Activated CD8-positive, alpha-beta T cell treated with anti-CD3 and anti-CD28 coated beads for 36 hours (primary cell): ENCODE measurements at places on chromosomes 7 and 10. TPM values are rescaled to one million over a fixed set of nuclear protein-coding genes. Genes with fewer than 3 reads are reported as not detected.
A peak's percentile ranks its signal among the peaks of the same experiment; 100 is the strongest.

DNA sequence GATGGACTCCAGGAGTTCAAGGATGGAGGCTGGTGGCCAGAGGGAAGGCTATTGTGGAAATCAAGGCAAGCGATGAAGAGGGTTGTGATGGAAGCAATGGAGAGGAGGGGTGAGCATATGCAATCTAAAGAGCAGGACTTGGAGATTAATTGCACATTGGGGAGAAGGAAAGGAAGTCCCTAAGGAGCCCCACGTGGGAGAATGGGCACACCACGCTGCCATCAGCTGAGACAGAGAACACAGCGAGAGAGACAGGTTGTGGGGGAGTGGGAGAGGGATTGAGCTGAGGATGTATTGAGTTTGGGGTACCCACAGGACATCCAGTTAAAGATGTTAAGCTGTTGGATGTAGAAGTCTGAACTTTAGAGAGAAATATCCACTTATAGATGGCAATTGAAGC is 73.6 kb downstream of the TMEM178B start:
- H3K4me1 ChIP-seq: no peaks in the 10 kb centered on the region
- peaks cover 2% of the 10 kb centered on the region for H3K27me3 ChIP-seq
- DNase-seq: no peak
- H3K4me3 ChIP-seq: no peak overlapping the region

- no peak for DNase-seq
- no peak overlapping the region for H3K27ac ChIP-seq
Measured at GRCh38 chr7:36906448-36906847, 182.2 kb upstream of the AOAH start.

- H3K4me3 ChIP-seq: no peak overlapping the region
- H3K27me3 ChIP-seq: peaks cover 9% of the 10 kb centered on the region
- H3K27ac ChIP-seq: no peak overlapping the region
- DNase-seq: no peak
- no peaks in the 10 kb centered on the region for H3K36me3 ChIP-seq
Measured at GRCh38 chr7:134811765-134812164, 32.3 kb downstream of the CALD1 start.

GRCh38 chr10:72784551-72785351 is 92.8 kb downstream of the MCU start:
- H3K4me1 ChIP-seq: peaks cover 7% of the 10 kb centered on the region
- H3K4me3 ChIP-seq: no peak overlapping the region

DNA sequence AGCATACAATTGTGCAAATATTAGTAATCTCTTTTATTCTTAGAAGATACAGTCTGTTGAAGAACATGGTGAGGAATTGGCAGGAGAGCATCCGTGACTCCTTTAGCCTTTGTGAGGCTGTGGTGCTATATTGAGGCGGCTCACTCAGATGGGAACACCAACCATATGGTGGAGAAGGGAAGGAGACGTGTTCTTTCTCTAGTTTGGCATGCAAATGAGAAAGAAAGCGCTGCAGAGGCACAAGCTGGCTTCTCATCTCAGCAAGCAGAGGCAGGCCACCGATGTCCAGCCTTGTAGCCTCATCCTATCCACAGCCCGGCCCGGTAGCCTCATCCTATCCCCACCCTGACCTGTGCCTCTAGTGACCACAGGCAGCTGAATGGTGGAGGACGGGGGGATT is 288.3 kb downstream of the CAMK1D start:
- no peak overlapping the region for H3K4me3 ChIP-seq
- H3K36me3 ChIP-seq: no peaks in the 10 kb centered on the region
- no peak for DNase-seq
- H3K27me3 ChIP-seq: no peaks in the 10 kb centered on the region

- DNase-seq: peak; percentile 63
- no peaks in the 10 kb centered on the region for H3K27me3 ChIP-seq
- H3K4me1 ChIP-seq: peaks cover 4% of the 10 kb centered on the region
Measured at GRCh38 chr7:29588900-29589696, 25.5 kb downstream of the PRR15 start.

- H3K4me3 ChIP-seq: no peak overlapping the region
- no peaks in the 10 kb centered on the region for H3K36me3 ChIP-seq
- H3K27me3 ChIP-seq: no peaks in the 10 kb centered on the region
- DNase-seq: no peak
Measured at GRCh38 chr7:133794479-133794878, 332.7 kb upstream of the LRGUK start.

- H3K27me3 ChIP-seq: peaks cover 2% of the 10 kb centered on the region
- peaks cover 2% of the 10 kb centered on the region for H3K4me1 ChIP-seq
- no peak overlapping the region for H3K27ac ChIP-seq
- no peaks in the 10 kb centered on the region for H3K36me3 ChIP-seq
Measured at GRCh38 chr7:114857605-114858004, 64.3 kb upstream of the MDFIC start.

DNA sequence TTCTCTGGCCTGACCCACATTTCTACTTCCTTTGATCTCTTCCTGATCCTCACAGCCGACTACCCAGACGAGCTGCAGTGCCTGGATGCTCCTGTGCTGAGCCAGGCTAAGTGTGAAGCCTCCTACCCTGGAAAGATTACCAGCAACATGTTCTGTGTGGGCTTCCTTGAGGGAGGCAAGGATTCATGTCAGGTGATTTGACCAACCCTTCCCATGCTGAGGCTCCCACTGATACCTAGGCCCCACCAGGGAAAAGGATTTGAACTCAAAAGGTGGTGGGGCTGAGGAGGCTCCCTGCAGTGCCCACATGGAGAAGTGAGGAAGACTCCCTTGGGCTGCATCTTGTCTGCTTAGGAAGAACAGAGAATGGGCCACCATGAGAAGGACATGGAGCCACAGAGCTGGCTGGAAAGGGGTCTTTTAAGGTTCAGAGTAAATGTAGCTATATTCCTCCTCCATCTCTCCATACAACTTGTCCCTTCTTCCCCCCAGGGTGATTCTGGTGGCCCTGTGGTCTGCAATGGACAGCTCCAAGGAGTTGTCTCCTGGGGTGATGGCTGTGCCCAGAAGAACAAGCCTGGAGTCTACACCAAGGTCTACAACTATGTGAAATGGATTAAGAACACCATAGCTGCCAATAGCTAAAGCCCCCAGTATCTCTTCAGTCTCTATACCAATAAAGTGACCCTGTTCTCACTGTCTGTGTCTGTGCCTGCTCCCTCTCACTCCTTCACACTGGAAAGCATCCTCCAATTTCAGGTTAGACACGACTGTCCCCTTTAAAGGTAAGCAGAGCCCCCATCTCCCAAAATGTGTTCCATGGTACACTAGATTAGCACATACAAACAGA is 3.3 kb downstream of the PRSS1 start:
- no peaks in the 10 kb centered on the region for H3K4me1 ChIP-seq
- H3K27me3 ChIP-seq: no peaks in the 10 kb centered on the region
- no peaks in the 10 kb centered on the region for H3K36me3 ChIP-seq
- no peak for DNase-seq
- no peak overlapping the region for H3K27ac ChIP-seq

- H3K4me3 ChIP-seq: no peak overlapping the region
- no peaks in the 10 kb centered on the region for H3K36me3 ChIP-seq
- H3K27me3 ChIP-seq: no peaks in the 10 kb centered on the region
- peaks cover 4% of the 10 kb centered on the region for H3K4me1 ChIP-seq
- no peak overlapping the region for H3K27ac ChIP-seq
Measured at GRCh38 chr10:26384600-26384999, 53.5 kb upstream of the APBB1IP start.

DNA sequence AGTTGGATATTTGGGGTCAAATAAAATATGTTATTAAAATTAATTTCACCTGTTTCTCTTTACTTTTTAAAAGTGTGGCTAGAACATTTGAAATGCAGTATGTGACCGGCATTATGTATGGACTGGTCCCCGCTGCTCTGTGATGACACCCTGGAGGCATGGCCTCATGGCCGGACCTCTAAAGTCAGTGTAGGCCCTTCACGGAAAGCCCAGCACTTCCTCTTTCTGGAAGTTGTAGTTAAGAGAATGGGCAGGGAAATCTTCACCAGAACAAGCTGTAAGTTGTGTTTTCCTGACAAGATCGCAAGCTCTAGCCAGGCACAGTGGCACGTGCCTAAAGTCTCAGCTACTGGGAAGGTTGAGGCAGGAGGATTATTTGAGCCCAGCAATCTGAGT is 38.3 kb upstream of the SRGN start:
- no peaks in the 10 kb centered on the region for H3K36me3 ChIP-seq
- no peak for DNase-seq
- peaks cover 47% of the 10 kb centered on the region for H3K4me1 ChIP-seq
- peak overlapping the region; percentile 27 for H3K27ac ChIP-seq
- no peak overlapping the region for H3K4me3 ChIP-seq

DNA sequence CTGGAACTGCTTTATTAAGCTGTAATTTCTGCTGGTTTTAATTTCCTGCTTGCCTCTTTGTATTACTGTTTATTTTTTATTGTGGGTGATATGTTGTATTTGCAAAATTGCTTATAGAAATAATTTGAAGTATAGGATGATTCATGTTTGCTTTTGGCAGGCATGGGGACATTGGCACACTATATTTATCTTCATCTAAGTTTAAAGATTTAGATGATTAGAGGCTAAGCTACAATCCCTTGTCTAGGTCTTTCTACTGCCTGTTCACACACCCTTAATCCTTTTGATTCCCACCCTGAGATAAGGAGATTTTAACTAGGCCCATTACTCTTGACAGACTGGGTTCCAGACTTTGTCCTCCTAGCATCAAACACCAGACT is 182.8 kb upstream of the KAT6B start:
- no peak overlapping the region for H3K4me3 ChIP-seq
- no peak for DNase-seq
- no peak overlapping the region for H3K27ac ChIP-seq
- peaks cover 13% of the 10 kb centered on the region for H3K36me3 ChIP-seq

DNA sequence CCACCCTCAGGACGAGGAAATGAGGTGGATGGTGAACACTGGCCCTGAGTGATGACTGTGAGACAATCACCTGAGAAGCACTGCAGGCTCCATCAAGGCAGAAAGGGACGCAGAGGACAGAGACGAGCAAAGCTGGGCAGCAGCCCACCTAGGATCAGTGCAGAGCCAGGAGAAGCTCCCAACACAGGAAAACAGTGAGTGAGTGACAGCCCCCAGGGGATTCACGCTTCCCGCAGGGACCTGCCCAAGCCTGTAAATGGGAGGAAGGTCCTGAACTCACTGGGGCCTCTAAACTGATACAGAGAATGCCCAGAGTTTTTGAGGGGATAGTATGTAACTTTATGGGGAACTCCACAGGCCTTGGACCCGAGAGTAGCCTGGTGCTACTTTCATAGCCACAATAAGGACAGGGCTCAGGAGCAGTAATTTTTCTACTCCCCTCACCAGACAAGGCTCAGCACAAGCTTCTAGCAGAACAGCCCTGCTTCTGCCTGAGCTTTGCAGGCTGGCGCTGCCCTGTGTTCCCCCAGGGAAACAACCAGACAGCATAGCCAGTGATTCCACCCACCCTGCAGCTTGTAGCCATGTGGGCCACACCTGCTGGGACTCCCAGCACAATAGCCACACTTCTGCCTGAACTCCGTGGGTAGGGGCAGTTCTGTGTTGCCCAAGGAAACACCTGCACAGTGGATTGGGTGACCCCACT is 708.4 kb downstream of the POM121L12 start:
- no peaks in the 10 kb centered on the region for H3K36me3 ChIP-seq
- no peak overlapping the region for H3K4me3 ChIP-seq
- no peak for DNase-seq
- no peaks in the 10 kb centered on the region for H3K4me1 ChIP-seq

- H3K27ac ChIP-seq: no peak overlapping the region
- H3K36me3 ChIP-seq: no peaks in the 10 kb centered on the region
- H3K27me3 ChIP-seq: no peaks in the 10 kb centered on the region
- DNase-seq: no peak
- no peak overlapping the region for H3K4me3 ChIP-seq
Measured at GRCh38 chr7:112981966-112982365, 104.7 kb downstream of the GPR85 start.

DNA sequence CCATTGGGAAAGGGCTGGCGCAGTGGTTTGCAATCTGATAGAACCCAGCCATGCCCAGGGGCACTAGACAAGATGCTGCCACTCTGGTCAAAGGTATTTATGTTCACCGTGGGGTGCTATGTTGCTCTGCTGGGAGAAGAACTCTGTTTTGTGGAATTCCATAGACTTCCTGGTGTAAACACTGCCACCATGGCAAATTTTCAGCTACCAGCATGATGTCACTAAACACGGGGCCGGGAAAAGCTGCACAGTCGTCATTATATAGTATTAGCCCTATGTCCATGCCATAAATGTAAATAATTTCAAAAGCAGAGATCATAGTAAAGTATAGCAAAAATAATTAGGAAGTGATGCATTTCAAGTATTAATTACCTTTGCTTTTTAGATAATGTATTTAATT is 500.6 kb downstream of the PARD3 start:
- no peak for DNase-seq
- H3K27ac ChIP-seq: no peak overlapping the region
- no peaks in the 10 kb centered on the region for H3K36me3 ChIP-seq

GRCh38 chr10:87550741-87551140 is 46.0 kb downstream of the MINPP1 start:
- peaks cover 20% of the 10 kb centered on the region for H3K36me3 ChIP-seq
- H3K27ac ChIP-seq: no peak overlapping the region
- no peaks in the 10 kb centered on the region for H3K27me3 ChIP-seq
- DNase-seq: no peak
- no peak overlapping the region for H3K4me3 ChIP-seq

GRCh38 chr7:136114966-136115762 is 138.0 kb upstream of the MTPN start:
- DNase-seq: peak; percentile 73
- H3K4me3 ChIP-seq: no peak overlapping the region
- no peaks in the 10 kb centered on the region for H3K36me3 ChIP-seq
- no peak overlapping the region for H3K27ac ChIP-seq
- no peaks in the 10 kb centered on the region for H3K4me1 ChIP-seq
- H3K27me3 ChIP-seq: no peaks in the 10 kb centered on the region

GOLGA7B gene
- total RNA-seq: 0.92 TPM

RARRES2 gene
- not detected for total RNA-seq

INSIG1 gene
- 98.0 TPM for total RNA-seq

PAX2 gene
- total RNA-seq: not detected

LAMB4 gene
- total RNA-seq: not detected

CYP2W1 gene
- not detected for total RNA-seq

EN2 gene
- not detected for total RNA-seq

MEST gene
- 9.2 TPM for total RNA-seq

ITGB8 gene
- total RNA-seq: not detected
